Hematopoietic multipotent progenitor cell treated with erythropoietin and hydrocortisone succinate and interleukin-3 and kit ligand, for 8 days (in vitro differentiated cells): ENCODE measurements at places on chromosomes 12 and 14.
A peak's percentile ranks its signal among the peaks of the same experiment; 100 is the strongest.

DNA sequence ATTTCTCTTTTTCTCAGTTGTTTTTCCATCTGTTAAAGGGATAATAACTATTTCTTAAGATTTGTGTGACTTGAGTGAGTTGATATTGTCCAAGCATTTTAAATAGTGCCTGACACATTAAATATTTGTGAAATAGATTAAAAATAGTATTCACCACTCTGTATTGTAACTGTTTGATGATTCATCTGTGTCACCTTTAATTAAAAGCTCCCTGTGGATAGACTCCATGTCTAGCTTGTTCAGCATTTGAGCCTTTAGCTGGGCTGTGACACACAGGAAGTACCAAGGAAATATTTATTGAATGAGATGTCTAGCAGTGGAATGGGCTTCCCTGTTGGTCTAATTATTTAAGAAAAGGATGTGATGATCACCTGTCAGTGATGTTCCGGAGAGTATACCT, 1.8 kb upstream of the GLIPR1L2 start:
- DNase-seq: peak; percentile 3

DNA sequence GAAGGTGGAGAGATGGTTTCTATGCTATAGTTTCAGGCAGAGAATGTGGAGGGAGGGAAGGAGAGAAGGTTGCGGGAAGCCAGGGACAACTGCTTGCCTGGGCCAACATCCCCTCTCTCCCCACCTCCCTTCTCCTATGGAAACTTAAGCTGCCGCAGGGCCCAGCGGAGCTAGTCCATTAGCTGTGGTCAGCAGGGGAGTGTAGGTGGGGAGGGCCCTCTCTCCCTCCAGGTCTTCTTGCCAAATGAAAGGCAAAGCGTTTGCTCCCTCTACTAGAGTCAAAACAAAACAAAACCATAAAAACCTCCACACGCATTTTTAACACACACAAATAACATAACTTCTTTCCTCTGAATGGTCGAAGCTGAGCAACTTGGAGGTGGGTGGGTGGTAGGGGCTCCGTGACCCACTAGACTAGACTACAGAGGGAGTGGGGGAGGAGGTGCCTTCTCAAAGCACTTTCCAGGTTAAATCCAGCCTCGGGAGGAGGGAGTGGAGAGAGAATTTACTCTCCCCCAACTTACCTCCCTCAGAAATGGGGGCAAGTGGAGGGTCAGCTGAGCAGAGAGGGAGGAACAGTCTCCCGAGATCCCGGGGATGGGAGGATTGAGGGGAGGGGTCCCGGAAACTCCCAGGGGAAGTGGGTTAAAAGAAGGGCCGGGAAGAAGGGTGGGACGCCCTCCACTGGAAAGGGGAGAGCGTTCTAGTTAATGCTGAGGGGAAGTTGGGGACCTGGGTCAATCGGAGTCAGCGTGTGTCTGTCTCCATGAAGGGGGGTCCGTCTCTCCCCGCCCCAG, 4.6 kb upstream of the CACNB3 start:
- DNase-seq: no peak

- DNase-seq: no peak
Measured at GRCh38 chr12:7269273-7269672, 34.6 kb upstream of the ACSM4 start.

DNA sequence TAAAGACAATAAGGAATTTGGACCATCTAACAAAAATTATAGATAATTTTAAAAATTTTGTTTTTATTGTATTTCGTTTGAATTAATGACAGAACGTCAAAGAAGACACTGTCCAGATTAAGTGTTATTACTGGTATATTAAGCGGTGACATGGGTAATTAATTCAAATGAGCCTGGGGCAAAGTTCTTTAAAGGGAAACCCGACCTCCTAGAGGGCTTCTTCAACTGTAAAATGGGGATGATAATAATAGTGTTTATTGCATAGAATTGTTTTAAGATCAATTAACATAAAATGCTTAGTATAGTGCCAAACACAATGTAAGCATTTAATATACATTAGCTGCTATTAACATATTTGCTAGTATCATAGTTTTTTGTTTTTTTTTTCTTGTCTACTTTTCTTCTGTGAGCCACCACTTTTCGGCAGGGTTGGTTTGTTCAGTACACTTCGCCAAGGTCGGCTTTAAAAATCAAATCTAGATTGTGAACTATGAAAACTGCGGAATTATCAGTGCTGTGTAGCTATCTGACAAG, 514 bp upstream of the LARP4 start:
- DNase-seq: no peak

GRCh38 chr12:84605983-84606382, 306.6 kb downstream of the SLC6A15 start:
- DNase-seq: no peak

DNA sequence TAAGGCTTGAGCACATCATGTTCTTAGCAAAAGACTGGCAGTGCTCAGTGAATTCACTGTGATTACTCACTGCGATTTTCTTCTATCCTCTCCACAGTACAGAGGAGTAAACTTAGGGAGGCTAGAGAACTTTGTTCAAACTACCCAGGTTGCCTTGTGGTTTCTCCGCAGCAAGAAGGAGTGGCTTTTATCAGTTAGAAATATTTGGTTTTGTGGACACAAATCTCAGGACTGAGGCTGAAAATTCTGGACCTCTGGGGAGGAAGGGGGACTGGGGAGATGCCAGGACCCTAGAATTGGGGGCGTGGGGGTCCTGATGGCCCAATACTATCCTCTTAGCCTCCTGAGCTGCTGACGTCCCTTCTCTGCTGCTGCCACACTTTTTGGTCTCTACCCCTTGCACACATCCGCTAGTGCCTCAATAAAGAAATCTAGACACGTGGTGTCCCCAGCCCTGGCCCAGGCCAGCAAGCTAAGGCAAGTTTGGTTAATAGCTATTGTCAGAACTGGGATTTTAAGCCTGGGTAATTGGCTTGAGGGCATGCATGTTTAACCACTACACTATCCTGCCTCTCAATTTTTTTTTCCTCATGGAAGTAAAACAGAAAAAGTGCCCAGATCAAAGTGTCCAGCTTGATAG, 842 bp downstream of the OAS2 start:
- no peak for DNase-seq

DNA sequence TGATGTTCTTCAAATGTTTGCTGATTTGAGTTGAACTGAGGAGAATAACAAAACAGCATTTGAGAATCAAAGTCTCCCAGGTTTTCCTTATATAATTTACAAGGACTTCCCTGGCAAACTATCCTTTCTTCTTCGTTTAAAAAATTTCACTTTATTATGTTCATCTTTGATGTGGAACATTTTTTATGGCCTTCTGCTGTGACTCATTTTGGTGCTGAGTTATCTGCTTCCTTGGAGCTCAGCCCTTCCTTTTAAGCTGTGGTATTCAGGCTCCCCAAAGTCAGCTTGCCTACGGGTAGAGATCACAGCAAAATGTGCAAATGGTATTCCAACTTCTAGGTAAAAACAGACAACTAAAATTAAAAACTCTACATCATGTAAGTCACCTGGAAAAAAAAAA, 1.4 kb upstream of the ANO4 start:
- DNase-seq: no peak

- DNase-seq: no peak
Measured at GRCh38 chr12:7116196-7116595, 7.2 kb upstream of the C1RL start.

- DNase-seq: no peak
Measured at GRCh38 chr12:46887870-46888269, 62.1 kb upstream of the SLC38A4 start.

- no peak for DNase-seq
Measured at GRCh38 chr14:23984891-23985602, 3.7 kb upstream of the DHRS4L2 start.

DNA sequence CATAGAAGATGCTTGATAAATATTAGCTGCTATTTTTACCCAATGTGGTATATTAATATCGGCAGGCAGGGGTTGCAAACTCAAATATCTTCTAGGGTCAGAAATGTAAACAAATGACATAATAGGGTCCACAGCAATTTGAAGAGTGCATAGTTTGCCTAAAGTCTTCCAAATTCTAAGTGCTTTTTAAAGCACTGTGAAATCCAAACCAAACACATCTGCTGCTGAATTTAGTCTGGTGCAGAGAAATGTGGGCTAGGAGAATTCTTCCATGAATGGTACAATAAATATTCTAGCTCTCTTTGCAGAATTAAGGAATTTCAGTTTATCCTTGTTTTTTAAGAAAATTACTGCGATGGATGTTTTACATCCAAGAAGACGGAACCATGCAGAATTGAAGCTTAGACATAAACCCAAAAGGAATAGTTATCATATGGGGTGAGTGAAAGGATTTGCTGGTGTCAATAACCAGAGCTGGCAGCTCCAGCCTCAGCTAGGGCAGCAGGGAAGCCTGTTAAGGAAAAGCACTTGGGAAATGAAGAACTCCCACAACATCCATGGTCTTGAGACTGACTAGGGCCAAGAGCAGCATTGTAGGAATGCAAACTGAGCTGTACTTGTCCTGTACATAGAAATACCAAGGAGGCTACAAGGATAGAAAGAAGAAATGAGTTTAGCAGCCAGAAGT, 65.5 kb downstream of the PTPRR start:
- no peak for DNase-seq

GRCh38 chr12:67692966-67693365, 44.4 kb downstream of the DYRK2 start:
- no peak for DNase-seq

DNA sequence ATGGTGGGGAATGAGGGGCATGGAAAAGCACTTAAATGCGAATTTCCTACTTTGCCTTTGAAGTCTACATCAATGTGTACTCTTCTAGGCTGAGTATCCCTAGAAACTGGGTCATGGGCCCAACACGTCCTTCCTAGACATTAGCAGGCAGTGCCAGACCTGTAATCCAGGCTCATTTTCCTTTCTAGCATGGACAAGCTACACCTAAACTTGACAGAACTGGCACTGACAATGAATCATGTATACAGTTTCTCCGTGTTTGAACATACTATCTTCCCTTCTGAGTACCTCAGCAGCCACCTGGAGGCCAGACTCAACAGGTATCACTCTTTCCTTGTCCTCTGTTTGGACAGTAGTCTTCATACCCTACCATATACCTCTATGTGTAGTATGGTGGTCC, 25.8 kb upstream of the PDE1B start:
- DNase-seq: no peak

GRCh38 chr12:113934060-113934814, 31.9 kb downstream of the RBM19 start:
- peak; percentile 71 for DNase-seq

- no peak for DNase-seq
Measured at GRCh38 chr12:123165537-123165936, 14.6 kb upstream of the PITPNM2 start.

DNA sequence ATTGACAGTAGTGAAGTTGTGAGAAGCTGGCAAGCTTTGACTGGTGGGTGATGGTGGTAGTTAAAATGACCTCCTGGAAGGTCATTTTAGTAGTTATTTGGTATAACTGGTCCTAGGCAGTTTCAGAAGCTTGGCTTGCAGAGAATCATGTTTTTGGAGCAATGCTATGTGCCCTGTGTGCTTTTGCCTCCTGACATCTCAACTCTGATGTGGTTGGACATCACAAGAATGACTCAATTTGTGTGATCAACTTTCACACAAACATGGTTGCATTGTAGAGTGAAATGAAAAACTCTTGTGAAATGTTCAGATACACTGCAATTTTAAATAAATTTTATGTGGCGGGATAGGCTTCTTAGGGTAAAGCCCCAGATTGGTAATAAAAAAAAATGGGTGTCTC, 8.3 kb upstream of the ABCD2 start:
- no peak for DNase-seq

- DNase-seq: peak; percentile 4
Measured at GRCh38 chr12:88946372-88946997, 366.2 kb upstream of the KITLG start.

GRCh38 chr14:34536951-34537676, 2.4 kb downstream of the EAPP start:
- DNase-seq: no peak

DNA sequence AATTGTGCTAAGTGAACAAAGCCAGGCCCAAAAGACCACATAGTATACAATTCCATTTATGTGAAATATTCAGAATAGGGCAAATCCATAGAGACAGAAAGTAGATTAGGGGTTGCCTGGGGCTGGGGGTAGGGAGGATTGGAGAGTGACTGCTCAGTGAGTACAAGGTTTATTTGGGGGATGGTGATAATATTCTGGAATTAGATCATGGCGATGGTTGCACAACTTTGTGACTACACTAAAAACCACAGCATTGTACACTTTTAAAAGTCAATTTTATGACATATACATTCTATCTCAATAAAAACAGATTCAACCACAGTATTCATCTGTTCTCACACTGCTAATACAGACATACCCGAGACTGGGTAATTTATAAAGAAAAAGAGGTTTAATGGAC, 68.7 kb upstream of the MAP1LC3B2 start:
- no peak for DNase-seq

DNA sequence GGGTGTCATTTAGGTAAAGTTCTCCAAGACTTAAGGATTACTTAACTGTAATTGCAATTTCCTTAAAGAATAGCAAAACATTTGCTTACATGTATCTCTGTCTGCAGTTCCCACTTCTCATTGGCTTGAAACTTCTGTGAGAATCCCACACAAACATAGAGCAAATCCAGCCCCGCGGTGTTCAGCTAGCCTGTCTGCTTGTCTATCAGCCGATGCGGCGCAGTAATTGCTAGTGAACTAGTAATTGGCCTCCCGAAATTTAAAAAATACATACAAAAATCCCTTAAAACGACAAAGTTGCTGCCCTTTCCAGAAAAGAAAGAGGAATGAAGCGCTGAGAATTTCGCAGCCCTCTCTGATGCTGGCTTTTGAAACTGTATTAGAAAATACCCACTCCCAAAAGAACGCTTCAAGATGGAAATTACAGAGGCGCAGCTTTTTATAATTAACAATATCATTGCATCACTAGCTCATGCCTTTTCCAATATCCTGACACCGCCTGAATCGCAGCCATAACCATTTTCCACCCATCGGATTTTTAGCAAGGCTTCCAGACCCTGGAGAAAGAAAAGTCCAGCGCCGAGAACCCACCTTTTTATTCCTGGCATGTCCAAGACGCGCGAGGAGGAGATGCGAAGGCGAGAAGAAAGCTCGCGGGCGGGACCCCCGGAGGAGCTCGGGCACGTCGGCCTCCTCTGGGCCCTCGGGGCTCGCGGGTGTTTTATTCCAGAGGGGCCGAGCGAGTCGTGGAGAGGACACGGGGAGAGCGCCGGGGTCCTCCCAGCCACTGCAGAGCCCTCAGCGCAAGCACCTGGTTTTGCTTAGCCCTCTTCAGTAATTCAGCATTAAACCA, 646 bp downstream of the FBLN5 start:
- no peak for DNase-seq

DNA sequence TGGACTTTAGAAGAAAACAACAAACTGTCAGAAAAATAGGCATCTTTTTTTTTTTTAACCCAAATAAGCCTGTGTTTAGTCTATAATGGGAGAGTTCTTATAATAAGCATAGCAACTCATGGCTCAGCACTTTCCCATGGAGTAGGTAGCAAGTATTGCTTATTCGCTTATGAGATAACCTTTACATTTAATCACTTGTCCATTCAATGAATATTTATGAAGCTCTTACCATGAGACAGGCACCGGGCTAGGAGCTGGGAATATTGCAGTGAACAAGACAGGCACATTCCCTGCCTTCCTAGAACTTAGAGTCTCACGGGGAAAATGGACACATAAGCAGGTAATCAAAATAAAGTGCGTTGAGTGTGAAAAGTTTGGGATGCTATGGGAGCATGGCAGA, 10.0 kb upstream of the DCP1B start:
- DNase-seq: no peak

- DNase-seq: no peak
Measured at GRCh38 chr14:32019276-32019675, 57.8 kb upstream of the ARHGAP5 start.
